Thyroid gland (tissue), 4 donors: ENCODE measurements at places on chromosomes 2 and 18. TPM values are rescaled to one million over a fixed set of nuclear protein-coding genes. Genes with fewer than 3 reads are reported as not detected.

- no peak overlapping the region for H3K27ac ChIP-seq
- no peaks in the 10 kb centered on the region for H3K27me3 ChIP-seq
- no peaks in the 10 kb centered on the region for H3K36me3 ChIP-seq
- DNase-seq, result no peak
- no peak overlapping the region for H3K4me3 ChIP-seq
- no peaks in the 10 kb centered on the region for H3K4me1 ChIP-seq
Measured at GRCh38 chr2:179796213-179797007, 65.0 kb downstream of the ZNF385B start.

DNA sequence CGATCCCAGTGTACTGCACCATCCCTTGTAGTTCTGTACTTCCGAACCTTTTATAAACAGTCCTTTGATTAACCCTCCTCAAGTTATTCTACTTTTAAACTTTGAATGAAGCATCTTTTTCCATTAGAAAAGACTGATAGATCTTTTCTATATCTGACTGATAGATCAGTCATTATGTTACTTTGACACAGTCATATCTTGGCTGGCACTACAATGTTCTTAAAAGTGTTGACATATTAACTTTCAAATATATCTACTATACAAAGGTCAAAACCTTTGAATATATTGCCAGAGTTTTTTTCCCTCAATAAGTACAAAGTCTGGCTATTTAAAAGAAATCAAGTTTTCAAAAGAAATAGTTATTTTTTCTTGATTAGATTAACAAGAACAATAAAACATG lies 35.4 kb upstream of the NABP1 start:
- H3K36me3 ChIP-seq, result no peaks in the 10 kb centered on the region
- no peak for DNase-seq
- no peak overlapping the region for H3K4me3 ChIP-seq

The POTEC gene
- not detected for total RNA-seq

DNA sequence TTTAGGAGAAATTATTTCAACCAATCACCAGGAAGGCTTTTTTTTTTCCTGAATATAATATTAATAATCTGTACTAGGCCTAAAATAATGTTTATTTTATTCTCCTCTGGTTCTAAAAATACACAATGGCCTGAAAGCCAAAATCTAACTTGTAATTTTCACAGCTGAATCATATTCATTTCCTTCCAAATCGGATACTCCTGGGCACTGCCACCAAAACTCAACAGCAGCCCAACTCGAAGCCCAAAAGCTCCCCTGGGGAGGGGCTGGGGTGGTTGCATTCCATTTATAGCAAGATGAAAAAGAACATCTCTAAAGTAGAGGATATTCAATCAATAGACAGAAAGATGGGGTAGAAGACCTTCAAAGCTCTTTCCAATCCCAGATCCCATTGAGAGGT lies 100.5 kb upstream of the SETBP1 start:
- H3K4me3 ChIP-seq, result no peak overlapping the region
- no peak overlapping the region for H3K27ac ChIP-seq
- no peak for DNase-seq
- no peaks in the 10 kb centered on the region for H3K4me1 ChIP-seq
- H3K27me3 ChIP-seq, result no peaks in the 10 kb centered on the region

DNA sequence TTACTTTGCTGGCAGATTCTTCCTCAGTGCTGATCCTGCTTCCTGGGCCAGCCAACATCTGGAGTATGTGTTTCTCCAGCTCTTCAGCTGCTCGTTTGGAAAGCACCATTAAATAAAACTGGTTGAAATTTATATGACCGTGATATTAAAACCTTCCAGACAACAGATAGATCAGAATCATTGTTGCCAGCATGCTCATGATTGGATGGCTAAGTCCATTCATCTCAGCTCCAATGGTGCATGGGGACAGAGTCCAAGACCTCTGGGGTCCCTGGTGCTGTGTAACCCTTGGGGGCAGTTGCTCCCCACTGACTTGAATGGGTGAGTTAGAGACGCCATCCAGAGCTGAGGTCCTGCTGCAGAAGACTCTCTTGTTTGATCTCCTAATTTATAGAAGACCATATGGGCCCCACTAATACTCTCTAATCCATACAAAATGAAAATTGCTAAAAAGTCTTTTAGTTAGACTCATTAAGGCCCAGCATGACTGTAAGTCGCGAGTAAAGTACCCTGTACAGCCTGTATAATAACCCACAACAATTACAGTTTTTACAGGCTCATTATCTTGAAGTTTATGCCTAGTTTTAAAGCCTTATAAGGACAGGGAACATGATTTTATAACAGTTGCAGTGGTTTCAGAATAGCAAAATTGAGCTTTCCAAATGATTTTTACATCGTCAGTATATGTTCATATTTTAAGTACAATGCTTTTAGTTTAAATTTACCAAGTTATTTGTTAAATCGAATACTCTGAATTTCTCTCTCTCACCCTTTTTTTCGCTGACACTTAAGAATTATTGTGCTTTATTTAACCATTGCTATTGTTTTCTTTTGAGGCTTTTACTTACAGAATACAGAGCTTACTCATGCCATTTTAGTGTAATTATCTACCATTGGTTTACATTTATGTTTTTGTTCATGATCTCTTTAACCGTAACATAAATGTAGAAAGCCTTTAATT lies 60.0 kb downstream of the CABLES1 start:
- H3K27ac ChIP-seq, result no peak overlapping the region
- H3K27me3 ChIP-seq, result no peaks in the 10 kb centered on the region
- H3K4me1 ChIP-seq, result peaks cover 26% of the 10 kb centered on the region

DNA sequence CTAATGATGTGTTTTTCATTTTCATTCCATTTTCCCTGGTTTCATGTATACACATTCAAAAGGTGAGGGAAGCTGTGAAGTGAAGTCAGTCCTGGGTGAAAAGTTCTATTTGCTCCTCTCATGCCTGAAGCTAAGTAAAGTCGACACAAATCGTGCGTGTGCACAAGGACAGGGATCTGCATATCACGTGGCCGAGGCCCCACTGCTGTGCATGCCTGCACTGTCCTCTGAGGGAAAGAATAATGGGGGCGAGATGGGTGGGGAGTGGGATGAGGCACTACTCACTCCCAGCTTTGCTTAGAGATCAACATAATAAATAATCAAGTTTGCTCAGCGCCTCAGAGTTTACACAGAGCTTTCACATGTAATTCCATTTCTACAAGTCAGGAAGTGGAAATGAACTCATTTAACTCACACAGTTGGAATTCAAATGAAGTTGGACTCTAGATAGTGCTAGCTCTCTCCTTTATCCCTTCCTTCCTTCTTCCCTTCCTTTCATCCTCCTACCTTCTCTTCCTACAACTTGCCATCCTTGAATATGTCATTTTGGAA lies 5.1 kb upstream of the PTPRM start:
- no peak for DNase-seq
- H3K36me3 ChIP-seq, result no peaks in the 10 kb centered on the region
- H3K4me3 ChIP-seq, result no peak overlapping the region
- no peaks in the 10 kb centered on the region for H3K27me3 ChIP-seq
- H3K27ac ChIP-seq, result peak overlapping the region; percentile 3

- DNase-seq, result no peak
- H3K27me3 ChIP-seq, result no peaks in the 10 kb centered on the region
- H3K4me3 ChIP-seq, result no peak overlapping the region
- H3K4me1 ChIP-seq, result no peaks in the 10 kb centered on the region
- no peak overlapping the region for H3K27ac ChIP-seq
- H3K36me3 ChIP-seq, result peaks cover 44% of the 10 kb centered on the region
Measured at GRCh38 chr18:9536354-9537152, 61.2 kb downstream of the RALBP1 start.

DNA sequence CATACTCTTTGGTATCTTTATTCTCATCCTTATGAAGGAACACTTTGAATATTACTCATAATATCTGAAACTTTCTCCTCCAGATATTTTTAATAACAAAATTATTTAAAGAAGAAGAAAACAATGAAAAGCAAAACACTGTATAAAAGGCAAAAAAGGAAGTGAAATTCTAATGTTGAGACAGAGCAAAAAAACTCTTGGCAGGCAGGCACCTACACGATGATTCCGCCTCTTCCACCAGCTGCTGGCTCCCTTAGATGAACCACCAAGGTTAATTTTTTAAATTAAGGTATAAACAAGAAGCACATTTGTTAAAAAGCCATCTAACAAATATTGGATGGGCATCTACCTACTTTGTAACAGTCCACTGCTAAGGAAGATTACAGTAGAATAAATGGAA lies 434.7 kb downstream of the EPHA4 start:
- no peak for DNase-seq
- H3K36me3 ChIP-seq, result no peaks in the 10 kb centered on the region
- H3K4me3 ChIP-seq, result no peak overlapping the region
- H3K27ac ChIP-seq, result no peak overlapping the region
- no peaks in the 10 kb centered on the region for H3K4me1 ChIP-seq

The GFPT1 gene
- total RNA-seq, result 83.4 TPM

DNA sequence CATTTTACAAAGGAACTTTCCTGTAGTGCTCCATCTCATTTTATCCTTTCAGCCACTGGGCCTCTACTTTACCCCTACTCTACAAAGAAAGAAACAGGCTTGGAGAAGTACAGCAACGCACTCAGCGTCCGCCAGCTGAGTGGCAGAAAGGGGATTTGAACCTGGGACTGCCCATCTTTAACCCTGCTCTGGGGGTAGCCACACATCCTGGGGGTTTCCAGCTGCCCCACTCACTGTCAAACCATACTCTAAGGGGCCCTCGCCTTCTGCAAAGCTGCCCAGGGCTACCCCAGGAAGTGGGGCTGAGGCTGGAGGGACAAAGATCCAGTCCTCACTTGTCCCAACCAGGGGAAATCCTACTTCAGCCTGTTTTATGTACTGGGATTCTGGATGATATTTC lies 17.9 kb downstream of the HS1BP3 start:
- H3K27me3 ChIP-seq, result no peaks in the 10 kb centered on the region
- H3K27ac ChIP-seq, result peak overlapping the region; percentile 96
- peaks cover 2% of the 10 kb centered on the region for H3K36me3 ChIP-seq
- no peak for DNase-seq
- peaks cover 42% of the 10 kb centered on the region for H3K4me1 ChIP-seq
- H3K4me3 ChIP-seq, result no peak overlapping the region

DNA sequence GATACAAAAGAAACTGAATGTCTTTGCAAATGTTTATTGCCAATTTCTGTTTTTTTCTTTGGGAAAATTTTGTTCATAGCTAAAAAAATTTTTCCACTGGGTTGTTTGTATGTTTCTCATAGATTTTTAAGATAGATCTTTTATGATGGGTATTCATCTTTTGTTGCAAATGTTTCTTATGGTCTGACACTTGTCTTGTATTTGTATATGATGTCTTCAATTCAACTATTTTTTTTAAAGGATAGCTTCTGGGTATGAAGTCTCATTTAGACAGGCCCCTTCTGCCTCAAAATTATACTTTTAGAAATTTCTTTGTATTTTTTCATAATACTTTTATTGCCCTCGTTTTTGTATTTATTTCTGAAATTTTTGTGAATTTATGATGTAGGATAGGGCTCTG lies 73.8 kb downstream of the KCTD1 start:
- no peaks in the 10 kb centered on the region for H3K36me3 ChIP-seq
- no peak overlapping the region for H3K4me3 ChIP-seq
- DNase-seq, result no peak
- no peaks in the 10 kb centered on the region for H3K27me3 ChIP-seq
- peaks cover 5% of the 10 kb centered on the region for H3K4me1 ChIP-seq
